ENCODE measurements at places on chromosomes 4 and X.

DNA sequence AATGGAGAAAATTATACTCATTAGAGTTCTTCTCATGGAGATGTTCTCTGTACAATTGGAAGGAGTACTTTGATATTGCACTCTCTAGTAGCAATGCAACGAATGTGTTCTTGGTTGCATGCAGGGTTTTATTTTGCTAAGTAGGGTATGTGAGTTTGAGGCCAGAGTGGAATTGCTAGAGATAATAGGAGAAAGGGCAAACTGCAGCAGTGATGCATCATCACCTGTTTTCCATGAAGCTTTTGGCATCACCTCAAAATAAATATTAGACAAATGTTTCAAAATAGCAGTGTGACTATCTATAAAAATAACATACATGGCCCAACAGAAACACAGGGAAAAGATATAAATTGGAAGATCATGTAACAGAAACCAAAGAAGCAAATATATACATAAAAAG is 93.3 kb downstream of the TIGD2 start:
- no peak for DNase-seq

- no peak for DNase-seq
Measured at GRCh38 chrX:37599729-37600128, 28.3 kb downstream of the LANCL3 start.

DNA sequence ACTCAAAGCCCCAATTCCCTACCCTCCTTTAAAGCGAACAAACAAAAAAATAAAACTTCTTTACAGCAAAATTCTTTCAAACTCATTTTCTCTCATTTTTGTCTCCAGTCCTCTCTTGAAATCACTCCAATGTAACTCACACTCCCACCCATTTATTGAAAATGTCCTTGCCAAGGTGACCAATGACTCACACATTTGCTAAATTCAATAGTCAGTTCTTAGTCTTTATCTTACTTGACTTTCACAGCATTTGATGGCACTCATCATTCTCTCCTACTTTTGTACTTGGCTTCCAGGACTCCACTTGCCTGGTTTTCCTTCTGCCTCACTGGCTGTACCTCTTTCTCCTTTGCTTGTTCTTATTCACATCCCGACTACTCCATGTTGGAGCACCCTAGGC is 19.9 kb downstream of the CC2D2A start:
- no peak for DNase-seq

DNA sequence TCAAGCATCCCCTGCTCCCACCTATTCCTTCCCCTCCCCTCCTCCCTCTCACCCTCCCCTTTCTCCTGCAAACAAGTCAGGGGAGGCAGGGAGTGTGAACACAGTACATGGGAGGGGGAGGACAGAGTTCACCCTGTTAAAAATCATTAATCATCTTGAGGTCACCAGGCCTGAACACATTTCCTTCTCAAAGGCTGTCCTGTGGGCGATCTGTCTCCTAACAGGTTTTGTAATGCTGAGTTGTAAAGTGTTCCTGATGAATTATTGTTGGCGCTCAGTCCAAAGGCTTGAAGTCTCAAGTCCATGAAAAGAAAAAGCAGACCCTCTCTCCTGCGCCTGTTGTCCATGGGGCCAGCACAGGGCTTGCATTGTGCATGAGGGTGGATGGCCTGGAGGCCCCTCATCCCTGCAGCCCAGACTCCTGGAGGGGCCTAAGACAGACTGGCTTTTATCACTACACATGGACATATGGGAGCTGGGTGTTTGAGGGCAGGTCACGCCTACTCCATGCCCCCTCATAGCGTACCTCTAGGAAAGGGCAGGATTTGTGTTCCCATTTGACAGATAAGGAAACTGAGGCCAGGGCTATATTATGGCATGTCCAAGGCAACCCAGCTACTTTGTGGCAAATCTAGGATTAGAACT is 189.1 kb downstream of the RAB28 start:
- DNase-seq = no peak

- no peak for DNase-seq
Measured at GRCh38 chrX:79081895-79082512, 62.5 kb upstream of the GPR174 start.

DNA sequence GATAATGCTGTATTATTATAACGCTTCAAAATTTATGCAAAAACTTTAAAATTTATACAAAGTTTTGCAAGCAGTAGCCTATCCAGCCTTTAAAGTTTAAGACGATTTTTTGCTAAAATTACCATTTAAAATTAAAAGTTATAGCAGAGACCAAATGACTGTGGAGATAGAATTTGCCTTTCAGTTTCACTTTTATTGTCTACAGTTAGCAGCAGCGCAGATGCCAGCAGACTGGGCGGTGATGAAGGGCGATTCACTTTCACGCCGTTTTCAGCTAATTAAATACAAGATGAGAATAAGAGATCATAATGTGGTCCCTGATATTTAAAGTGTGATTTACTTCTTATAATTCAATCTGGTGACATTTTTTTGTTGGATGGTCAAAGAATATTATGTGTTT is 1381.5 kb upstream of the ADGRL3 start:
- no peak for DNase-seq

GRCh38 chr4:95431678-95432077 is 117.1 kb downstream of the UNC5C start:
- DNase-seq = no peak

DNA sequence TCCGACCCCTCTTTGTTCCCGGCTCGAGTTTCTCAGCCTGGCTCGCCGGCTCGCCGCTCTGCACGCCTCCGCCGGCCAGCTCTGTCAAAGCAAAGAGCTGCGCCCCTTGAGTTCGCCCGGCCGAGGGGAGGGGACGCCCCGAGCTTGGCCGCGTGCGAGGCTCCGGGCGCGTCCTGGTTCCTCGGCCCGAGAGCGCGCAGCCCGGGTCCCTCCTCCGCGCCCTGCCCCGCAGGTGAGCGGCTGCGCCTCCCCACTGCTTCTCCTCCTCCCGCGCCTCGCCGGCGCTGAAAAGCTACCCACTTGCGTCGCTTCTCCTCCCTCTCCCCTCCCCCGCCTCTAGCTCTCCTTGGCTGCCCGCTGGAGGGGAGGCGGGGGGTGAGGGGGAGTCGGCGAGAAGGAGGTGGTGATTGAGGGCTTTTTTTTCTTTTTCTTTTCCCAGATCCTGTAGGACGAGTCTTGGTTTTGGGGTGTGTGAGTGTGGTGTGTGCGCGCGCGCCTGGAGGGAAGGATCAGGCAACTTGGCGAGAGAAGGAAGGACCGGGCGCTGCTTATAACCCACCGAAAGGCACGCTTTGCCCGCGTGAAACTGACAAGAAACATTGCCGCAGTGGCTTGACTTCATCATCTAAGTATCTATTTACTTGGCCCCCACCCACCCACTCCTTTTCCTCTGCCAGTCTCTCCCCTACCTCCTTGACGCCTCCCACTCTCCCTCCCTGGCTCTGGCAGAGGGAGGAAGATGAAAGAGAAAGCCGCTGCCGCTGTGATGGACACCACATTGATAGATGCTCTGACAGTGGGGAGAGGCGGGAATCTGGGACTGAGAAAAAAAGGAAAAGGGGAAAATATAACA is at the start of gene LEF1:
TSS of gene LEF1 (minus strand) at position 262 of the 853 bp plus-strand sequence. CDS start 1,165 bp downstream, outside the sequence.
- peak; percentile 83 for DNase-seq

GRCh38 chr4:141713771-141714445 is 77.5 kb downstream of the IL15 start:
- DNase-seq = no peak

- no peak for DNase-seq
Measured at GRCh38 chr4:125624951-125625350, 310.2 kb downstream of the FAT4 start.

- no peak for DNase-seq
Measured at GRCh38 chr4:153483432-153484418, 17.6 kb downstream of the TMEM131L start.

GRCh38 chrX:41779030-41779564 is 55.1 kb downstream of the GPR82 start:
- no peak for DNase-seq

- no peak for DNase-seq
Measured at GRCh38 chr4:16745009-16745635, 153.3 kb downstream of the LDB2 start.

All from activated naive CD8-positive, alpha-beta T cell treated with anti-CD3 and anti-CD28 coated beads, Interleukin-2, amount 10 ng/mL, durations not matched to agents 7 days and 5 days (primary cell).